ENCODE measurements at places on chromosomes 3 and 15. TPM values are rescaled to one million over a fixed set of nuclear protein-coding genes. Genes with fewer than 3 reads are reported as not detected.

Gene TTLL13
- 0.48 TPM for total RNA-seq

Gene SEMA3G
- total RNA-seq = 0.10 TPM

Gene B3GNT5
- 16.9 TPM for total RNA-seq

Gene THOC7
- total RNA-seq = 69.6 TPM

Gene MESP2
- 0.51 TPM for total RNA-seq

Gene CLDN18
- not detected for total RNA-seq

Gene ERICH6
- not detected for total RNA-seq

Gene PAQR5
- 117 TPM for total RNA-seq

Gene ADAMTS7
- 4.2 TPM for total RNA-seq

Gene ZPLD1
- total RNA-seq = not detected

Gene LOXL1
- 0.28 TPM for total RNA-seq

Gene SLC12A6
- total RNA-seq = 4.5 TPM

Gene GOLGA6L9
- 3.3 TPM for total RNA-seq

Gene MPI
- 34.1 TPM for total RNA-seq

Gene GOLGA8S
- 0.15 TPM for total RNA-seq

Gene CD80
- total RNA-seq = not detected

Gene GOLGA8M
- total RNA-seq = not detected

Gene SH3GL3
- 0.73 TPM for total RNA-seq

Gene STRC
- 0.09 TPM for total RNA-seq

Gene PLAAT1
- not detected for total RNA-seq

Gene KNL1
- total RNA-seq = 6.5 TPM

Gene AQP9
- total RNA-seq = not detected

Gene PRKCI
- total RNA-seq = 20.2 TPM

Gene ADIPOQ
- total RNA-seq = not detected

Gene ITIH3
- total RNA-seq = 0.05 TPM

Gene TM6SF1
- total RNA-seq = 0.10 TPM

Gene UPK1B
- 10.7 TPM for total RNA-seq

Gene TGM5
- not detected for total RNA-seq

Gene EXOSC7
- 47.1 TPM for total RNA-seq

Gene SI
- not detected for total RNA-seq

Gene SEMA3F
- total RNA-seq = 7.1 TPM

Gene AMIGO3
- 1.4 TPM for total RNA-seq

Gene INSYN1
- total RNA-seq = 2.1 TPM

Gene IL5RA
- not detected for total RNA-seq

Gene ROPN1B
- total RNA-seq = not detected

Gene PLD1
- total RNA-seq = 7.2 TPM

Gene PTH1R
- 0.37 TPM for total RNA-seq

Gene GNAT1
- total RNA-seq = not detected

Gene IL1RAP
- 5.9 TPM for total RNA-seq

Gene SMAD6
- total RNA-seq = 19.3 TPM
